ENCODE measurements at places on chromosomes 7 and 10.

DNA sequence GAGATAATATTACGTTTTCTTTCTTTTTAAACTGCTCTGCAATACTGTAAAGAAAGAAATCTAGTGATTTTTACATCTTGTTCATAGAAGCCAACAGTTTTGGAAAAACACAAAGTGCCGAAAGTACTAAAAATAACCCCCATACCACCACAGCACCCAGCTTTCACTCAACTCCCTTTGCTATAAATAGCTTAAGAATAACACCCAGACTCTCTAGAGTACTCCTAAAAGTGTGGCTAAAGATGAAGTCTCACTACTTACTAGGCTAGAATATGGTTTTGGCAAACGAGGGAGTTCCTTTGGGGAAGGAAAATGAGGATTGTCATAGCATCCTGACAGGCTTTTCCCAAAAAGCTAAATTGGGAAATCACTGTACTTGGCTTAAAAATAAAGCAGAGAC lies 151.8 kb upstream of the ANK3 start:
- no peak for DNase-seq

DNA sequence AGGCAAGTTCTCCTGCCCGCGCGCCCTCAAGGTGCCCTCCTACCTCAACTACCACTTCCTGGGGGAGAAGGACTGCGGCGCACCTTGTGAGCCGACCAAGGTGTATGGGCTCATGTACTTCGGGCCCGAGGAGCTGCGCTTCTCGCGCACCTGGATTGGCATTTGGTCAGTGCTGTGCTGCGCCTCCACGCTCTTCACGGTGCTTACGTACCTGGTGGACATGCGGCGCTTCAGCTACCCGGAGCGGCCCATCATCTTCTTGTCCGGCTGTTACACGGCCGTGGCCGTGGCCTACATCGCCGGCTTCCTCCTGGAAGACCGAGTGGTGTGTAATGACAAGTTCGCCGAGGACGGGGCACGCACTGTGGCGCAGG lies 1.4 kb downstream of the FZD1 start:
- DNase-seq: no peak

DNA sequence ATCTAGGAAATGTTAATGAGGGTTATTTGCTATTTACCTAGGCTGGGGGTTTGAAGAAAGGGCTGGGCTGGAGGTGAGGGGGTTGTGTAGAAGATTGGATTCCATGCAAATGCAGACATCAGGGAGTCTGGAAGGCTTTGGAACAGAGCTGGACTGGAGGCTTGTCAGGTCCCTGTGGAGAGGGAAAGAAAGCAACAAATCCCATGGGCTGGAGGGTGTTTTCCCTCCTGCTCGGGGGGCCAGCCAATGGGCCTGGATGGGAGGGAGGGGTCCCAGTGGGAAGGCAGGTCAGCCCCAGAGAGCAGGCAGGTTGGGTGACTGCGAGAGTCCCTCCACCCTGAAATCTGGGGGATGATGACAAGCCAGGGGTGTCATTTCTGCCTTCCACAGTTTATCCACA lies 431.8 kb downstream of the RPS24 start:
- no peak for DNase-seq

- peak; percentile 21 for DNase-seq
Observed at GRCh38 chr7:40009301-40009700, 59.2 kb downstream of the CDK13 start.
